ENCODE measurements at places on chromosomes 11 and 22. TPM values are rescaled to one million over a fixed set of nuclear protein-coding genes. Genes with fewer than 3 reads are reported as not detected.

Gene HPX
- total RNA-seq, result 0.59 TPM

Gene KDELR3
- total RNA-seq, result 161 TPM

Gene BTG4
- total RNA-seq, result not detected

Gene ZNF214
- total RNA-seq, result 4.7 TPM

Gene OR51E2
- not detected for total RNA-seq

Gene C11orf65
- total RNA-seq, result 1.1 TPM

Gene GRAMD1B
- 16.8 TPM for total RNA-seq
